ENCODE measurements at places on chromosomes 13 and 19.

DNA sequence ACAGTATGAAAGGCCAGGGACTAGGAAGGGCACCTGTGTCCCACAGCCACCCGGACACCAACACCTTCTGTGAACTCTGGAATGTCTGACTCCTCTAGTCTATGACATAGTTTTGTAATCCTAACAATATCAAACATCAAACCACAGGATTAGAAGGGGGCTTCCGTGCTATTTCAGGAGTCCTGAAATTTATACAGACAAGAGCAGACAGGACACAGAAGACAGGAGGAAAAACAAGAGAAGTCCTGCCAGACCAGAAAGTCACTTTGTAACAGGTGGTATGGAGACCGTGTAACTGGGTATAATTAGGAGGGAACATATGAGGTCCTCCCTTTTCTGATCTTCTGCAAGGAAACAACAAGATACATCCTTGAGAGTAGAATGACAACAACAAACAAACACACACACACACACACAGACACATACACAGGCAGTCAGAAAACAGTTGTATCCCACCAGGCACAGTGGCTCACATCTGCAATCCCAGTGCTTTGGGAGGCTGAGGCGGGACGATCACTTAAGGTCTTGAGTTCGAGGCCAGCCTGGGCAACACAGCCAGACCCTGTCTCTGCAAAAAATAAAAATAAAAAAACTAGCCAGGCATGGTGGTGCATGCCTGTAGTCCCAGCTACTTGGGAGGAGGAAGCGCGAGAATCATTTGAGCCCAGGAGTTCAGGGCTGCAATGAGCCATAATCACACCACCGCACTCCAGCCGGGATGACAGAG lies 13.1 kb downstream of the INSR start:
- DNase-seq: no peak

DNA sequence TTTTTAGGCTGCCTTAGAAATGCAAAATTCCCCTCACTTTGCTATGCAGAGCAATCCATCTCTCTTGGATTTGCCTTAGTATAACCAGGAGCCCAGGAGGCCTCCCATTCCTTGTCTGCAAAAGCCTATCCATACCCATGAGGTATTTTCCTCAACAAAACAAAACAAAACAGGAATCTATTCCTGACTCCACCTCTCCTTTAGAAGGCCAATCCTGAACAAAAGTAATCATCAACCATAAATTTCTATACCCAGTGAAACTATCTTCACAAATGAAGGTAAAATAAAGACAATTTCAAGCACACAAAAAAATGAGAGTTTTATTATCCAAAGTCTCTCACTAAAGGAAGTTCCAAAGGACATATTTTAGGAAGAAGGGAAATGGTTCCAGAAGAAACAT lies 365.7 kb downstream of the KCNRG start:
- DNase-seq: no peak

DNA sequence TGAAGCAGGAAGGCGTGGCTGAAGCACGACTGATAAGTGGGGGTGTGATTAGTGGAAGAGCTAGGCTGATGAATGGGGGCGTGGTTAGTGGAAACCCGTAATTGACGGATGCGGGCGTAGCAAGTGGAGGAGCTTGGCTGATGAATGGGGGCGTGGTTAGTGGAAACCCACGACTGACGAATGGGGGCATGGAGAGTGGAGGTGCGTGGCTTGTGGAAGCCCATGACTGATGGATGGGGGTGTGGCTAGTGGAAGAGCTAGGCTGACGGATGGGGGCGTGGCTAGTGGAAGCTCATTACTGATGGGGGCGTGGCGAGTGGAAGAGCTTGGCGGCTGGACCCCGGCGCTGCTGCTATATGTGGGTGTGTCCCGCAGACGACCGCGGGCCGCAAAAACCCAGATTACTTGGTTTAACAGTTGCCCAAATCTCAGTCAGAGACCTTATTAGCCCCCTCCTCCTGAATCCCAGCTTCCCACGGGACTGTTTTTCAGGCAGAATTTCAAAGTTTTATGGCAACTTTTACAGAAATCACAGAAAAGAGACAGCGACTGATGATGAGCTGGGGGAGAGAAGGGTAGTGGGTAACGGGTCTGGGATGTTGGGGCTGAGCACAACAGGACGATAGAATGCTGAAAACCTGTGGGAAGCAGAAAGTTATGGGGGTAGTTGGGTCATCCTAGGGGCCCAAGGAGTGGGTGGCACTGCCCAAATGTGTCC lies 9.0 kb upstream of the MEIS3 start:
- peak; percentile 92 for DNase-seq

DNA sequence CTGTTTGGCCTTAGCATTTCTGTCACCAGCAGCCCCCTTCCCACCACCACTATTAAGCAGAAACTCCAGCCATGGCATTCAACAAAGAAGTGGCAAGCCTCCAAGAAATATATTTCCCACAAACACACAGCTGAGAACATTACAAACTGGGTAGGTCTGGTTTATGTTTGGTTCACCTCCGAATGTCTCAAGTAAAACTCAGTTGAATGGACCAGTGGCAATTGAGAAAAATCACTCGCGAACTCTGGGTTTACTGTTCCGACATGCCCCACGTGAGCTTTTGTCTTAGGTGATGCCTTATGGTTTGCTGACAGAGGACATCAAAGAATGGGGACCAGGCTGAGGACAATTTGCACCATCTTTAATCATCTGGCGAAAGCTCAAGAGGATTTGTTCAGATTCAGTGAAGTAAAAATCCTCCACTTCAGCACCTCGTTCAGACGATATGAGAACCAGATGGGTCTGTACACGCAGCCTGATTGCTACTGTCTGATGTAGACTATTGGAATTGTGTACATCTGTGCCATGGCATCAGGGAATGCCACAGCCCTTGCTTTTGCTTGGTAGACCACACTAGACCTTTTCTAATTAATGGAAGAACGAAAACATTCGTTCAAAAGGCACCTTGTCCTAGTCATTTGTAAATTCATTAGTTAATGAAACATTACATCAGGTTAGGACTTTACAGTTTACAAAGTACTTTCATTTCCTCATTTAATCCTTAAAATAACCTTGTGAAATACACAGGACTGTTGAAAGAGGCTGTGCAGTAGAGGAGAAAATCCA lies 59.4 kb downstream of the SLC10A2 start:
- no peak for DNase-seq

DNA sequence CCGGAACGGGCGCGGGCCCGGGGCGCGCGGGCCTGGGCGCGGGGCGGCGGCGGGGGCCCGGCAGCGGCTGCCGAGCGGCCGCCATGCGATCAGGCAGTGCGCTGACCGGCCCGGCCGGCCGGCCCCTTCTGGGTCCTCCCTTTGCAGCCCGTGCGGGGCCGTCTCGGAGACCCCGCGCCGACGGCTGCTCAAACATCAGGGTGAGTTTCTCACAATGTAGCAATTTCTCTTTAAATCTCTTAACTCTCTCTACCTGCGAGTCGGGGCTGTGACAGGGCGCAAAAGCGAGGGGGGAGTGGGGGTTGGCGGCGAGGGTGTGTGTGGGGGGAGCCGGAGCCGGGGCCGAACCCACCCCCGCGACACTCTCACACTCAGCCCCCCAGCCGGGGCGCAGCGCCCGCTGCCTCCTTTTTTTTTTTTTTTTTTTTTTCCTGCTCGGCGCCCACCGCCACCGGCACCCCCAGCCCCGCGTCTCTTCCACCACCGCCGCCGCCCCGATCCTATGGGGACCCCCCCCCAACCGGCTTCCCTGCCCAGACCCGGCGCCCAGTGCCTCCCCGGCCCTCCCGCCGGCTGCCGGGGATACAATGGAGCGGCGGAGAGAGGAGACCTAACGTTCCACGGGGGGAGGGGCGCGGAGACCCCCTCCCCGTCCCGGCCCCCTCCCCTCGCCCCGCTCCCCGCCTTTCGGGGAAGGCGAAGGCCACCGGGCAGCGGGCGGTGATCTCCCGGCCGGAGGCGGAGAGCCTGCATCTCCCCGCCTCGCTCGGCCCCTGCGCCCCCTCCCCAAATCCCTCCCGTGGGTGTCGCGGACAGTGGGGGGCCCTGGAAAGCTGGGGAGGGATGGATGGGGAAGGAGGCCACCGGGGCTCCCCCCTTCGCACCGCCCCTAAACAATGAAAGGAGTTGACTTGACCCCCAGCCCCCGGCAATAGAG lies at the start of gene BICRA:
Gene BICRA (plus strand): TSS at position 166 of the 937 bp plus-strand sequence. CDS start 64,441 bp downstream, outside the sequence.
- DNase-seq: peak; percentile 89

DNA sequence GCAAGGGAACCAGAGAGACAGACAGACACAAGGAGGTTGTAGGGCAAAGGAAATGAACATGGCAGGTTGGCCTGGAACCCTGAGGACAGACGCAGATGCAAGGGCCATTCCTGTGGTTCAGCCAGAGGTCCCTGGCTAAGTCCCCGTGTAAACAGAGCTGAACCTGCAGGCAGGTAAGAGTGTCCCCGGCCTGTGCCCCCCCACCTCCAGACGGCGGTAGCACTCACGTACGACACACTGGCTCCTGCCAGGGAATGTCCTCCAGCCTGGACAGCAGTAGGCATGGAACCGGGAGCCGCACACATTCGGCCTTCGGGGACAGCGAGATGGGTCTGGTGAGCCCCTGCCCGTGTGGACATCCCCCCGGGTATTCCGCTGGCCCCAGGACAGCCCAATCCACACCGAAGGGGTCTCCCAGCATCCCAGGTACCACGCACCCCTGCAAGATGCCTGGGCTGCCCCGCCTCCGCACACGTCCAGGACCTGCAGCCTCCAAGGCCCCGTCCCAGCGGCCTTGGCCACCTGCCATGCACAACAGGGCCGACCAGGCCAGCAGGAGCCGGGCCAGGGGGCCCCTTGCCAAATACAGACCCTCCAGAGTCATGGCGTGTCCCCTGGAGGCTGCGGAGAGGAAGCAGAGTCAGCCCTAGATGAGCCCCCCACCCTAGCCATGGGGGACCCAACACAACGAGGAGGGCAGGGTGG lies 2.4 kb downstream of the FBN3 start:
- DNase-seq: no peak

- DNase-seq: no peak
Measured at GRCh38 chr13:32409561-32410421, 18.1 kb downstream of the N4BP2L1 start.

- peak; percentile 78 for DNase-seq
Measured at GRCh38 chr19:8334458-8335342, 8.4 kb downstream of the KANK3 start.

- DNase-seq: no peak
Measured at GRCh38 chr19:40210889-40211288, 7.3 kb downstream of the TTC9B start.

DNA sequence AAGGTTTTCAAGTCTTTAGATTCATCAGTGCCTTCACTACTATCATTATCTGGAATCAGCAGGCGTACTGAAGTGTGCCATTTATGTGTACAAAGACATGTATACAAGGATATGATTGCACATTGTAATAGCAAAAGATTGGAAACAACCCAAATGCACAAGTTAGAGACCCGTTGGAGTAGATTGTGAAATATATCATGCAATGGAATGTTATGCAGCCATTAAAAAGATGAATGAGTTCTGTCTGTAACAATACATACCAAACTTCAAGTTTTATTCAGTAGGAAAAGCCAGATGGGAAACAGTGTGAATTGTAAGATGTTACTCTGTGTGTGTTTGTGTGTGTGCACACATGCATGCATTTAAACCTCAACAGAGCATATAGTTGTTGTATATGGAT lies 97.9 kb downstream of the DGKH start:
- no peak for DNase-seq

- peak; percentile 51 for DNase-seq
Measured at GRCh38 chr19:16862826-16863415, 25.9 kb upstream of the F2RL3 start.

GRCh38 chr19:4007836-4008539 lies 452 bp downstream of the PIAS4 start:
- DNase-seq: no peak

DNA sequence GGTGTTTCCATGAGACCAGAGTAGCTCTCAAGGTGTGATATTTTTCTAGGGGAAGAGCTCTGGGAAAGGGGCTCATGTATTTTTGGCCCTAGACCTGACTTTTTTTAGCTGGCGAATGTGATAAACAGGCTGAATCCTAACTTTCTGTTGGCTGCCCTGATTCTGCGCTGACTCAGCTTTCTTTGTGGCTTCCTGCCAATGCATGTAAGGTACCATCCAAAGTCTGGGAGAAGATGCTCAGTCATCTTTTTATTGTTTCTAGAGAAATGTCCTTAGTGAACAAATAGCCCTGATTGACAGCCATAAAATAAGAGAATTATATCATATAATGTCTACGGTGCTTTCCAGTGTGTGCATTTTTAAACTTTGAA lies 113.6 kb upstream of the MBNL2 start:
- DNase-seq: no peak

DNA sequence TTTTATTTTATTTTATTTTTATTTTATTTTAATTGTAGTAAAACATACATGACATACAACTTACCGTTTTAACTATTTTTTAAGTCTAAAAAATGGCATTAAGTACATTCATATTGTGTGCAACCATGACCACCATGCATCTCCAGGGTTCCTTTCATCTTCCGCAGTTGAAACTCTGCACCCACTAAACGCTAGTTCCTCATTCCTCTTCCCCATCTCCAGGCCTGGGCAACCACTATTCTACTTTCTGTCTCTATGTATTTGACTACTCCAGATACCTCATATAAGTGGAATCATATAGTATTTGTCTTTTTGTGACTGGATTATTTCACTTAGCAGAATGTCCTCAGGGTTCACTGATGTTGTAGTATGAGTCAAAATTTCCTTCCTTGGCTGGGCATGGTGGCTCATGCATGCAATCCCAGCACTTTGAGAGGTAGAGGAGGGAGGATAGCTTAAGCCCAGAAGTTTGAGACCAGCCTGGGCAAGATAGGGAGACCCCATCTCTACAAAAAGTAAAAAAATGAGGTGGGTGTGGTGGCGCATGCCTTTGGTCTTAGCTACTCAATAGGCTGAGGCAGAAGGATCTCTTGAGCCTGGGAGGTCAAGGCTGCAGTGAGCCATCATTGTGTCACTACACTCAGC lies 55.7 kb upstream of the ZNF507 start:
- no peak for DNase-seq

DNA sequence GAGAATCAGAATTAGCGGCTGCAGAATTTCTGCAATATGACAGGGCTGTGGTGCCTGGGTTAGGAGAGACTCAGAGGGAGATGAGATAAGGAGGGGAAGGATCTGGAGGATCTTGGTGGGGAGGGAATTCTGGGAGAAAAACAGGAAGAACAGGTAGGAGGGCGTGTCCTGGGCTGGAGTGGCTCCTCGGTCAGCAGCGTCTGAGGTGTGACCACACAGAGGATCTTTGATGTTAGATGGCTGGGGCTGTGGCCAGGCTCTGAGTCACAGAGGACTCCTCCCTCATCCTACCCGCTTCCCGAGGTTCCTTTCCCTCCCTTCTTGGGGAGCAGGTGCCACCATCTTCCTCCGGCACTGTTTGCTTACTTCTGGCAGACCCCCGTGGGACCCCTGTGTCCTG lies 6.4 kb upstream of the KLK6 start:
- DNase-seq: no peak

GRCh38 chr13:79320433-79320832 lies 85.6 kb downstream of the RBM26 start:
- no peak for DNase-seq

- no peak for DNase-seq
Measured at GRCh38 chr19:10683064-10683426, 18.2 kb upstream of the QTRT1 start.

All from GM13976 (cell line).